ENCODE measurements at places on chromosomes 16 and 17.

- DNase-seq = no peak
These were observed at the start of gene KRT15 for GRCh38 chr17:41518789-41519449. KRT15 (minus strand) TSS chr17:41518890; CDS start chr17:41518827, 63 bp downstream.

DNA sequence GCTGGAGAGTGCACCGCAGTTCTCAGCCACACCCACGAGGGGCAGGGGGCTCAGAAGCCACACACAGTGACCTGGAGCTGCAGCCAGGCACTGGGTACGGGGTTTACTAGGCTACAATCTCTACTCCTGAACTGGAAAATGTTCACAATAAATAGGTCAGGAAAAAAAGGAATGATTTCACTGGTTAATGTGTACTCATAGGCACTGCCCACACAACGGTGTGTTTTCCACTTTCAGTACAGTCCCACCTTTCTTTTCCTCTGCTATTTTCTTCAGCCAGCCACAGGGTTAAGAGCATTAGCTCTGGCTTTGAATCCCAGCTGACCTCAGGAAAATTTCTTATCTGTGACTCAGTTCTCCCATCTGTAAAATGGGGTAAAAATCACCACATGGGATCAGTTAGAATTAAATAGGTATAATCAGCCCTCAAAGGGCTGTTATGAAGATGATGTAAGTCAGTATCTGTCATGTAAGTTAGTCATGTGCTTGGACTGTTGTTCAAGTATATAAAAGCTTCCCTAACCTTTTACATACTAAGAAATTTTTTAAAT, 35.7 kb downstream of the ZCCHC14 start:
- DNase-seq = no peak

DNA sequence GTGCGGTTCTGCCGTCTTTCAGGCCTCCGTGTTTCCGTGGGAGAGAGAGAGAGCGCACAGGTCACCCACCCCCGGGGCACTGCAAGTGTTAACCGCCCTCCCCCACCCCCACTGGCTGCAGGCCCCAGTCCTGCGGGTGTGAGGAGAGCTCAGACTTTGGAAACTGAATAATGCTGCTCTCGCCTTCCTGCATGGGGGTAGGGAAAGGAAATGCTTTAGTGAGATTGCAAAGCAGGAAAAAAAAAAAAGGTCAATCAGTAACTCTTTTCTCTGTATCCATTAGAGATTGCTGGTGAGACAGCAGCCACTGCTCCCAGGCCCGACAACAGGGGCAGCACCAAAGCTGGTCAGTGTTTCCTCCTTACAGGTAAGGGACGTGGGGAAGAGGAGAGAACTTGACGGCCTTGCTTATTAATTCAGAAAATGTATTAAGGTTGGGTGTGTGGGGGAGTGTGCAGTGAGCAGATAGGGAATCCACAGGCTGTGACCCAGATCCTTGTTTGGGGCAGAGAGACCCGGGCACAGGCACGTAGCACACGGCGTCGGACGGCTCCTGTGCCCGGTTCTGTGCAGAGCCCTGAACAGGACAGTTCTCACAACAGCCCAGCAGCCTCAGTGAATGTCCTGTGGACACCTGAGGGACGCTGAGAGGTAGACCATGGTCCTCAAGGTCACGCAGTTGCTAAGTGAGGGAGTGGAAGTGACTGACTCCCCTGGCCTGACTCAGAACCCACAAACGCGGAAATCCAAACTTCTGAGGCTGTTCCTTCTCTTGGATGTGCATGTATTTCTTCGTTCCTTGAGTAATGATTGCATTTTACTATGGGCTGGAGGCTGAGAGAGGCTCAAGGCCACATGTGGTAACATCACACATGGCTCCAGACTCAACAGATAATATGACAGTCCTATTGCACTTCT, 156.5 kb downstream of the FOXL1 start:
- no peak for DNase-seq

GRCh38 chr17:31487648-31488263, 96.3 kb downstream of the RAB11FIP4 start:
- peak; percentile 87 for DNase-seq

DNA sequence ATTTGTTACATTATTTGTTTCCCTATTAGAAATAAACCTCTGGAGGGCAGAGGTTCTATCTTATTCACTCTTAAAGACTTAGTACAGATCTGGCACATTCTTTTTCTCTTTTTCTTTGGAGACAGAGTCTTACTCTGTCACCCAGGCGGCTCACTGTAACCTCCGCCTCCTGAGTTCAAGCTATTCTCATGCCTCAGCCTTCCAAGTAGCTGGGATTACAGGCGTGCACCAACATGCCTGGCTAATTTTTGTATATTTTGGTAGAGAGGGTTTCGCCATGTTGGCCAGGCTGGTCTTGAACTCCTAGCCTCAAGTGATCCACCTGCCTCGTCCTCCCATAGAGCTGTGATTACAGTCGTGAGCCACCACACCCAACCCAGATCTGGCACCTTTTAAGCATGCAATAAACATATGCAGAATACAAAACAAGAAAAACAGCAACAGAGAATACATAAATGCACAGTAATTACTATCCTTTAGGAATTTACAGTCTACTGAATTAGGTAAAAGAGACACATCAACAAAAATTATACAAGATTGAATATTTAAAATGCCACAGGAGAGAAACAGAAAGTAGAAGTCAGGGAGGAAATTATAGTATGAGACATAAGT, 52.1 kb downstream of the GPATCH8 start:
- DNase-seq = no peak

DNA sequence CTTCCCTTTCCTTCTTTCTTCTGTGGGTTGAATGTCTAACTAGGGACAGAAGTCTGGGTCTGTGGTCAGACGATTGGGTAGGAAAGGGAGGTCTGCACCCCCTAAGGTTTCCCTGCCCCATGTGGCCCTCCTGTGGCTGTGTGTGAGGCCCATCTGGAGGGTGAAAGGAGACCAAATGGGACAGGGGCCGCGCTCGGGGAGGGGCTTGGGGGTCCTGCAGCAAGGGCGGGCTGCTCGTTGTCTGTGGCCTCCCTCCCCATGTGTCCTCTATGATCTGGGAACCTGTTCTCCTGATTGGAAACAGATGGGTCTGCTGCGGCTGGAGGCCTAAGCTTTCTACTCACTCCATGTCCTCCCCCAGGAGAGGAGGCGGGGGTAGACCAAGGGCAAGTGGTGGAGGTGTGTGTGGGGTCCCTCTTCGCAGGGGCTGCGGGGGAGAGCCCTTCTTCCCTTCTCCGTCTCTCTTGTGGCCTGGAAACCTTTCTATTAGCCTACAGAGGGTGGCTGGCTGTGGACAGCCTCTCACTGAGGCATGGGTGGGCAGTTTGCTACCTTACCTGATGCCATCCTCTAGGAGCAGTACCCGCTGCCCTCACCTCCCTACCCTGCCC, 18.6 kb downstream of the IGFBP4 start:
- DNase-seq = no peak

DNA sequence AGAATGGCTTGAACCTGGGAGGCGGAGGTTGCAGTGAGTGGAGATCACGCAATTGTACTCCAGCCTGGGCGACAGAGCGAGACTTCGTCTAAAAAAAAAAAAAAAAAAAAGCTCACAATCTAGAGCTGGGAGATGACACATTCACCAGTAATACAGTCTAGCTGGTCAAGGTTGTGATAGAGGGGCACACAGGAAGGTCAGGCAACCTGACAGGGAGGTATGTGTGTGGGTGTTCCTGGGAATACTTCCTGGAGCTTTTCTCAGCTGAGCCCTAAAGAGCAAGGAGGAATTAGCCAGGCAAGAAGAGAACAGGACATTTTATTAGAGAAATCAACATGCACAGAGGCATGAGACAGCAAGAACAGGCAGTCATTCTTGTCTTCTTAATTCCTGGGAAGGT, 216.7 kb downstream of the SHISA9 start:
- no peak for DNase-seq

Data from activated naive CD8-positive, alpha-beta T cell treated with anti-CD3 and anti-CD28 coated beads, Interleukin-2, amount 50 U/mL, for 16 hours (primary cell).